ENCODE measurements at places on chromosomes 3 and 15.

DNA sequence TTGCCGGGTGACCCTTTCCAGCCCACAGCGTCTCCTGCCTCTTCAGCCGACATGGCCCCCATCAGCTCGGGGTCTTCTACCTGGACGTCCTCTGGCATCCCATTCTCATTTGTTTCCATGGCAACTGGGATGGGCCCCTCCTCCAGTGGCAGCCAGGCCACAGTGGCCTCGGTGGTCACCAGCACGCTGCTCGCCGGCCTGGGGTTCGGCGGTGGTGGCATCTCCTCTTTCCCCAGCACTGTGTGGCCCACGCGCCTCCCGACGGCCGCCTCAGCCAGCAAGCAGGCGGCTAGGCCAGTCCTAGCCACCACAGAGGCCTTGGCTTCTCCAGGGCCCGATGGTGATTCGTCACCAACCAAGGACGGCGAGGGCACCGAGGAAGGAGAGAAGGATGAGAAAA is 170.2 kb downstream of the FEZF2 start:
- no peak overlapping the region for H3K27ac ChIP-seq
- DNase-seq: no peak
- no peaks in the 10 kb centered on the region for H3K4me1 ChIP-seq
- no peak overlapping the region for H3K4me3 ChIP-seq

DNA sequence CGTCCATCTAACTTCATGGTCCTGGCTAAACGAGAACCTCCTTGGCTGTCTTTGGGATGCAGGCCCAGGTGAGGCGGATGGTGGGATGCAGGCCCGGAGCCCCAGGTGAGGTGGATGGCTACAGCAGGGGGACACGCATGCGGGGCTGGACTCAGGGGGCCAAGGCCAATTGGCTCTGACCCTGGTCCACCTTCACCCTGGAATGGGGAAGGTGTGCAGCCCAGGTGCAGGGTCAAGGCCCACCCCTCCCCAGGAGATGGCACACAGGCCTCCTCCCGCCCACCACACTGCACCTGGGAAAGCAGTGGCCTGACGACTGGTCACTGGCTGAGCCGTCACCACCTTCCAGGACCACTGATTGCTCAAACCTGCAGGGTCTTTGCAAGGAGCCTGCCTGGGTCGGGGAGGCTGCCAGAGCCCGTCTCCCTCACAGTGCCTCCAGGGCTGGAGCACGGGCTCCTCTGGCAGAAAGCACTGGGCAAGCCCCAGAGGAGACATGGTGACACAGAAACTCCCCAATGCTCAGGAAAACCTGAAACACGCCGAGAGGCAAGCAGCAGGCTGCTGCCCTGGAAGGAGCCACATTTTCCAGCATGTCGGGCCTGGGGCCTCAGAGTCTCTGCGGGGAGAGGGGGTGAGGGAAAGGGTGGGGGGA is 159.6 kb downstream of the LRRK1 start:
- H3K4me3 ChIP-seq: no peak overlapping the region
- H3K27ac ChIP-seq: peak overlapping the region; percentile 91
- no peaks in the 10 kb centered on the region for H3K27me3 ChIP-seq
- DNase-seq: peak; percentile 32
- H3K36me3 ChIP-seq: peaks cover 6% of the 10 kb centered on the region

GRCh38 chr3:184808021-184808420 is 3.9 kb upstream of the VPS8 start:
- H3K27me3 ChIP-seq: no peaks in the 10 kb centered on the region
- peak; percentile 81 for DNase-seq
- no peaks in the 10 kb centered on the region for H3K36me3 ChIP-seq
- no peak overlapping the region for H3K4me3 ChIP-seq

- no peaks in the 10 kb centered on the region for H3K4me1 ChIP-seq
- DNase-seq: no peak
- no peak overlapping the region for H3K27ac ChIP-seq
- peaks cover 2% of the 10 kb centered on the region for H3K36me3 ChIP-seq
Measured at GRCh38 chr3:129656659-129657247, 50.3 kb upstream of the PLXND1 start.

DNA sequence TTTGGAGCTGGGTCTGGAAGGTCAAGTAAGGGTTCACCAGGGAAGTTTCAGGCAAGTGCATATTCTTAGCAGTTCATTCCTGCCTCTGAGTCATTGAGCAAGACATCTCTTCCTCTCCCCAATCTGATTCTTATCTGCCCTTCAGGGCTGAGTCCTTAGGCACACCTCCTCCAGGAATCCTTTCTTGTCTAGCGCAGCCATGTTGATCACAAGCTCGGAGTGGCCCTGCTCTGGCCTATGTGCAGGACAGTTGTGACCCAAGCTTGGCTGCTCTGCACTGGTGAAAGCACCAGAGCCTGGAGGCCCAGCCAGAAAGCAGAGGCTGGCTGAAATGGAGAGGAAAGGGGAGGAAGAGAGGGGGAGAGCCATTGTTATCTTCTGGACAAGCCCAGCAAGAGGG is 30.9 kb upstream of the MRPS22 start:
- no peak overlapping the region for H3K4me3 ChIP-seq
- DNase-seq: no peak
- no peak overlapping the region for H3K27ac ChIP-seq
- H3K4me1 ChIP-seq: no peaks in the 10 kb centered on the region

DNA sequence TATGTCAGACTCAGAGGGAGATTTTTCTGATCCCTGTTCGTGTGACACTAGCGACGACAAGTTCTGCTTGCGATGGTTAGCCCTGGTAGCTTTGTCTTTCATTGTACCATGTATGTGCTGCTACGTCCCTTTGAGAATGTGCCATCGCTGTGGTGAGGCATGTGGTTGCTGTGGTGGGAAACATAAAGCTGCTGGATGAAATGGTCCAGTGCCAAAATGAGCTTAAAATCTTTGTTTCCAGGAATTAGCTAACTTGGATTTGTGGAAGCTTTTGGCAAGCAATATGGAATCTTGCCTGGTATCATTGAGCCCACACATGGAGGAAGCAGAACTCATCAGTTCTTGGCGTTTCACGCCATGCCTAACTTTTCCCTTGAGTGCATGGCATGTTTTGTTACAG is 98.8 kb downstream of the SPRED1 start:
- H3K27me3 ChIP-seq: no peaks in the 10 kb centered on the region
- DNase-seq: no peak
